ENCODE measurements at places on chromosomes 6 and 20.

DNA sequence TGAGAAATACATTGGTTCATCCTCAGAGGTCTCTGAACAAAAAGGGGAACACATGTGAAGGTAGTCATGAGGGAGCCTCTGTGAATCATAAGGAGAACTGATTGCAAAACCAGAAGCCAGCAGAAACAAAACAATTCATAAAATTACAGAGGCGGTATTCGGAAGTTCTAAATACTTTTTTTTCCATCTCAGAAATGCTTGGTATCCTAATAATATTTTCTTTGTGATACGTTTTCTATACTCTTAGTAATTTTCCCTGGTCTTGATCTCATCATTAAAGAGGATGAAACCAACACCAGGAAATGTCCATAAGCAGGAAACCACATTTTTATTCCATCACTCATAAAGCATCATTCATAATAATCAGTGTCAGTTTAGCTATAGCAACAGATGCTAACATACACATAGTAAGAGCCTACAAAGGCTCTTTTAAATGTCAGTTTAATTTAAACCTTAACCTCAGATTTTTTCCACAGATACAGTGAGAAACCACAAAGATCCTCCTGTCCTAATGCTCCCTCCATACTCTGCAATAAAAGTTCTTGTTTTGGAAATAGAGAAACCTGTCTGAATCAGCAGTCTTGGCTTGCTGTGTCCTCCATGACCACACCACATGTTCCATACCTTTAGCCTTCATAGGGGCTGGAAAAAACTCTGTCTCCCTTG, 29.2 kb downstream of the SGK1 start:
- peak; percentile 69 for DNase-seq

DNA sequence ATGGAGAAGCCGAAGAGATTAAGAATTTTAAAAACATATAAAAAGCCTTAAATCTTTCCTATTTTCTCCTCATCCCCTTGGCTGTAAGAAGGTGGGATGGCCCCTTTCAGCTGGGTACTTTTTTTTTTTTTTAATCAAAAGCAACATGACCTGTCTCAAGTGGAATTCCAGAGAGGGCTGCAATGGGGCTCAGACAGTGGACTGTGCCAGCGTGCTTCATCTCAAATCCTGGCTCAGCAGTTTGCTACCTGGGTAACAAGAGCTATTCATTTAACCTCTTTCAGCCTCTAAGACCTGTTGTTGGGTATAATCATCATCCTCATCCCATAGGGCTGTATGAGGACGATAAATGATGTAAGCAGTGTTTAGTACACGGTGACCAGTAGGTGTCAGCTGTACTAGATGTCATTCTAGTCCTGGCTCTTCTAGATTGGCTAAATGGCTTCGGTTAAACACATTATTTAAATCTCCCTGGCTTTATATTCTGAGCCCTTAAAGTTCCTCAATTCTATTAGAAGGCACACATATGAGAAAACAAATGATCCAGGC, 6.9 kb upstream of the PPP1R3G start:
- DNase-seq, result no peak

DNA sequence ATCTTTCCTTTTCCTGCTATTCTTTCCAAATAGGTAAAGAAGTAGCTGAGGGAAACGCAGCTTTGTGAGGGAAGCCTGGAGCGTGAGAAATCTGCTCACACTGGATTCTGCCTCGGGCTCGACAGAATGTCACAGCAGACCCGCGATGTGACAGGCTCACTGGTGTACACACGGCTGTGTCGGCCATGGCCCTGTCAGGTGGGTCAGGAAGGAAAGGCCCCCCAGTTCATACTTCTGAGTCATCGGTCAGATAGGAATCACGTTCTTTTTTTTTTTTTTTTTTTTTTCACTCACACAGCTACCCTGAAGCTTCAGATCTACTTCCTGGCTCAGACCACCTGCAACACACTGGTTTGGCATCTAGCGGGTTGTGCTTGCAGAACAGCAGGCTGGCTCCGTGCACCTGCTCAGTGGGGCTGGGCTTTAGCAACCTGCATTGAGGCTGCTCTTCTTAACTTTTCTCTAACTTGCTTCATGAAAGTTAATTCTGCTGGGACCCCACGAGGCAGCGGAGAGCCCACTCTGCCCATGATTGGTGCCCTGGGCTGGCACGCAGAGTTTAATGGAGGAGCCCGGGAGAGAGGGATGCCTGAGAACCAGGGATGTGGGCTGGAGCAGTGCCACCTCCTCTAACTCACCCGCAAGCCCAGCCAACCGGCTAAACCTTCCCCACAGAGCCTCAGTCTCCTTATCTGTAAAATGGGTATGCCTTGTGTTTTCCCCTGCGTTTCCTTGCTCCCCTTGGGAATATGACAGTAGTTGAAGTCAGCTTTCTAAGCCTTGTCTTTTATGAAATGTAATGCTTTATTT, 61.5 kb upstream of the FNDC1 start:
- no peak for DNase-seq

DNA sequence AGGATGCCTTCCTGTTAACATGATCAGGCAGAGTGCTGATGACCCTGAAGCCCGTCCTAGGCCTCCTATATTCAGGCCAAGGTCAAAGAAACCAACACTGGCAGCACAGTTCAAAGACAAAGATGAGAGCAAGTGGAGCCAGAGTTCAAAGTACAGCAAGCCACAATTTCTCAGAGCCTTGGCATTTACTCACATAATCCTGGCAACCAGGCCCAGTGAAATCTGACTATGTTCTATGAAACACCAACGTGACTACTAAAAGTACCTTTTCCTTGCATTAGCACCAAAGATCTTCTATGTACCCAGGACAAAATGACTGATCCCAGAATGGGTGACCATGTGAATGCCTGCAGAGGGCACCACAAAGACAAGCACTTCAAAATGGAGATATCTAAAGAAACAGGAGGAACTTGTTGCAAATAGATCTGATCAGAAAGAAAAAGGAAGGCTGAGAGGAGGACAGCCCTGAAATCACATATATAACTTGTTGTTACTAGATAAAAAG, 3.9 kb downstream of the NFS1 start:
- no peak for DNase-seq

DNA sequence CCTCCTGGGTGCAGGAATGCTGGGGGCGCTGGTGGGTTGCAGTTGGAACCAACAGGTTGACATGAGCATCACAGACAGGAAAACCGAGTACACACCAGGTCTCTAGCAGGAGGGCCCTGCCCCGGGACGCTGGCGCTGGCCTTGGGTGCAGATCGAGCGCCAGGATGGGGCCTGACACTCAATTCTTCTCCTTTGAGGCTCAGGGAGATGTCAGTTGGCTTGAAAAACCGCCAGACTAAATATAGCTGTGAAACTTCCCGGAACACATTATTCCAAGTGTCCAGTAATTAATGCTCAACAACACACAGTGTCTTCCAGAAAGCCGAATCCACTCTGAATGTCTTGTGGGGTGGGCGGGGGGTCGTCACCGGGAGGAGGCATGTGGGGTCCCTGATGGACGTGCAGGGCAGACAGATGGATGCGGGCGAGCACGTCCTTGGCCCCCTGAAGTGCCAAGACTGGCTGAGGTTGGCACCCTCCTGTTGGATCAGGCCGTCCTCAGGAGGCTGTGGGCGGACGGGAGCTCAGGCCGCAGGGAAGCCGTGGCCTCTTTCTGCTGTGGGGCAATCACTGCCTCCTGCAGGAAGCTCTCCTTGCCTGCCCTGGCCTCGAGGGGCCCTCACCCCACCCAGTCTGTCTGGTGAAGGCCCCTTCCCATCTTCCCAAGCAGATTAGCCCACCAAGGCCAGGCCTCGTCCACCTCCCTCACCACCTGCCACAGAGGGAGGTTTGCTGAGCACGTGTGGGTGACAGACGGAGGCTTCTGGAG, 19.4 kb upstream of the GATA5 start:
- DNase-seq, result no peak
